ENCODE measurements at places on chromosomes 13 and 19. TPM values are rescaled to one million over a fixed set of nuclear protein-coding genes. Genes with fewer than 3 reads are reported as not detected.

- no peaks in the 10 kb centered on the region for H3K27me3 ChIP-seq
- H3K4me1 ChIP-seq: peaks cover 1% of the 10 kb centered on the region
- DNase-seq: no peak
These were observed 131.8 kb downstream of the IRS2 start for GRCh38 chr13:109654341-109655205.

GRCh38 chr19:19749117-19749907 is 16.4 kb upstream of the ZNF14 start:
- no peak overlapping the region for H3K27ac ChIP-seq
- H3K4me3 ChIP-seq: no peak overlapping the region
- no peaks in the 10 kb centered on the region for H3K4me1 ChIP-seq
- H3K27me3 ChIP-seq: no peaks in the 10 kb centered on the region
- DNase-seq: no peak

DNA sequence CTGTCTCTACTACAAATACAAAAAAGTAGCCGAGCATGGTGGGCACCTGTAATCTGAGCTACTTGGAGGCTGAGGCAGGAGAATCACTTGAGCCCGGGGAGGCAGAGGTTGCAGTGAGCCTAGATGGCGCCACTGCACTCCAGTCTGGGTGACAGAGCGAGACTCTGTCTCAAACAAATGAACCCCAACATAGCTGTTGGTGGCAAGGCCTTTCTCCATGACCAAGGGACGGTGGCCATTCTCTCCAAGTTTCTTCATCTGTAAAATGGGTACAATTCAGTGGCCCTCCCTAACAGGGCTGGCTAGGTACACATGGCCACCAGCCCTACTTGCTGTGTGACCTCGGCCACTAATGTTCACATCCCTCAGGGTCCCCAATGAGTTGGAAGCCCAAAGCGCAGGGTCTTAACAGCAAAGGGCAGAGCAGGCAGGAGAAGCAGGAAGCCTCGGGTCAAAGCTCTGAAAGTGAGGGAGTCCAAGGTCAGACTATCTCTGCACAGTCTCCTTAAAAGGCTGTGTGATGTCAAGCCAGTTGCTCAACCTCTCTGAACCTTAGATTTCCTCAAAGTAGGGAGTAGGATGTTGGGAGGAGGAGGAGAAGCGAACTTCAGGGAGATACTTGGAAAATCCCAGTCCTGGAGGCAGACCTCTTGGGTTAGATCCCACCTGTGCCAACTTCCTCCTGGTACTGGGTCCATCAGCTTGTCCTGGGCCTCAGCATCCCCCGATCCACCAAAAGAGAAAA is 2.7 kb downstream of the JUND start:
- peak overlapping the region; percentile 82 for H3K4me3 ChIP-seq
- H3K4me1 ChIP-seq: peaks cover 33% of the 10 kb centered on the region
- H3K27ac ChIP-seq: no peak overlapping the region
- no peak for DNase-seq
- no peaks in the 10 kb centered on the region for H3K36me3 ChIP-seq
- H3K27me3 ChIP-seq: no peaks in the 10 kb centered on the region

GRCh38 chr19:13995878-13996765 is 10.0 kb downstream of the RFX1 start:
- no peak overlapping the region for H3K27ac ChIP-seq
- H3K4me3 ChIP-seq: no peak overlapping the region
- H3K36me3 ChIP-seq: peaks cover 21% of the 10 kb centered on the region
- no peak for DNase-seq

Gene NLRP9
- total RNA-seq: not detected

DNA sequence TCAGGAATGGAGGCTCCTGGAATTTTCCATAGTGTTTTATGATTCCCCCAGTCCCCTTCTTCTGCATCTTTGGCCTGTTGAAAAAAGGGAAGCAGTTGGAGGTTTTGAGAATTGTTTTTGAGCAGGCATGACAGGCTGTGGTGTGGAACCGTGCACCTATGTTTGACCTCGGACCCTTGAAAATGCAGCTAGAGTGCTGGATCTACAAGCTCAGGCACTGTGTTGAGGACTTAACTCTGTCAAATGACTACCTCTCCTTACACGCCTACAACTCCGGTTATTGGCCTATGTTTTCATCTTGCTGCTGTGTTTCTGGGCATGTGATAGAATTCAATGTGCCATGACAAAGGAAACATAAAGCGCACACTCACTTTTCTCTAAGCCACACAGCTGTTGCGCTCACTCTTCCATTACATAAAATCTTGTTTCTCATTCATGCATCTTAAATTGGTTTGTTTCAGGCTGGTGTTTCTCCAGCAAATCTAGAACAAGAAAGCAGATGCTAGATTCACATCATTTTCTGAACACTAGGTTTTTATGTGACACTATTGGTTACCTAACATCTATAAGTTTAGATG is 616.6 kb downstream of the FGF9 start:
- DNase-seq: no peak
- no peaks in the 10 kb centered on the region for H3K36me3 ChIP-seq
- H3K27ac ChIP-seq: no peak overlapping the region
- no peaks in the 10 kb centered on the region for H3K4me1 ChIP-seq
- no peaks in the 10 kb centered on the region for H3K27me3 ChIP-seq
- H3K4me3 ChIP-seq: no peak overlapping the region

Gene SHC2
- not detected for total RNA-seq

DNA sequence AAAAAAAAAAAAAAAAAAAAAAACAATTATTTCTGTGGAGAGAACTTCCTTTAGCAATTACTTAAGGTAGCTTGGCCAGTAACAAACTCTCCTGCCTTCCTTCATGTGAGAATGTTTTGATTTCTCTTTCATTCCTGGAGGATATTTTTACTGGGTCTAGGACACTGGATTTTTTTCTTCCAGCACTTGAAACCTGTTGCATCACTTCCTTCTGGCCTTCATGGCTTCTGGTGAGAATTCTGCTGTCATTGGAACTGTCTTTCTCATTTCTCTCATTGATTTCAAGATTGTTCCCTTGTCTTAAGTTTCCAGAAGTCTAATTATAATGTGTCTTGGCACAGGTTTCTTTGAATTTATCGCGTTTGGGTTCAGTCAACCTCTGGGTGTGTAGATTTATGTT is 19.3 kb upstream of the RAB20 start:
- no peak overlapping the region for H3K27ac ChIP-seq
- DNase-seq: no peak
- H3K4me3 ChIP-seq: no peak overlapping the region
- no peaks in the 10 kb centered on the region for H3K36me3 ChIP-seq
- no peaks in the 10 kb centered on the region for H3K4me1 ChIP-seq

- H3K4me3 ChIP-seq: no peak overlapping the region
- H3K36me3 ChIP-seq: 0 out of 2 replicates have a peak, but pooled peaks cover 5% of the 10 kb centered on the region
- H3K4me1 ChIP-seq: no peaks in the 10 kb centered on the region
- DNase-seq: peak; percentile 65
- H3K27me3 ChIP-seq: no peaks in the 10 kb centered on the region
These were observed 82.9 kb downstream of the PDS5B start for GRCh38 chr13:32669030-32669646.

DNA sequence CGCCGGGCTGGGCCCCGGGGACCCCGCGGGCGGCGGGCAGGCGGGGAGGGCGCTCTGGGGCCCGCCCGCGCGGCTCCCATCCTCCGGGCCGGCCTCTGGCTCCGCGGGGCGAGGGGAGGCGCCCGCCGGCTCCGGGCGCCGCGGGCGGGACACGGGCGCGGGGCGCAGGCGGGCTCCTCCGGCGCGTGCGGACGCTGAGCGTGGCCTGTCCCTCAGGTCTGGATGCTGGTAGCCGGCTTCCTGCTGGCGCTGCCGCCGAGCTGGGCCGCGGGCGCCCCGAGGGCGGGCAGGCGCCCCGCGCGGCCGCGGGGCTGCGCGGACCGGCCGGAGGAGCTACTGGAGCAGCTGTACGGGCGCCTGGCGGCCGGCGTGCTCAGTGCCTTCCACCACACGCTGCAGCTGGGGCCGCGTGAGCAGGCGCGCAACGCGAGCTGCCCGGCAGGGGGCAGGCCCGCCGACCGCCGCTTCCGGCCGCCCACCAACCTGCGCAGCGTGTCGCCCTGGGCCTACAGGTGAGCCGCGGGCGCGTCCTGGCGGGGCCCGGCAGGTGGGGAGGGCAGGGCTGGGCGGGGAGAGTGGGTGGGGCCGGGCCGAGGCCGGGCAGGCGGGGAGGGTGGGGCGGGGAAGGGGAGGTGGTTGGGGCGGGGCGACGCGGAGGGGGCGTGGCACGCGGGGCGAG is 420 bp downstream of the IL17D start:
- no peaks in the 10 kb centered on the region for H3K27me3 ChIP-seq
- peak; percentile 94 for DNase-seq

DNA sequence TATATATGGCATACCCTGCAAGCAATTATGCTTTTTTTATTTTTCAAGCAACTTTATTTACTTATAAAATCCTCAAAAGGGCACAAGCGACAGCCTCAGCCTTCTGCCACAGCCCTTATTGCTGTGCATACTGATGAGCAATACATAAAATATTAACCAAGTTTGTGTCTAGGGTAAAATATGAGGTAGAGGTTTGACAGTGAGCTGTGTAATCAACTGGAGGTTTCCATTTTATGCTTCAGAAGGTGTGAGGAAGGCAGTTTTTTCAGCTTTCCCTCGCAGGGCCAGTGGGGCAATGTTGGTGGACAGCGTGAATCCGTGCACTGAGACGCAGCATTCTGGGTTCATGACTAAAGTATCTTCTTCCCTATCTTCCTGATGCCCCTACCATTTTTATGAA is 310.4 kb downstream of the IRS2 start:
- H3K4me1 ChIP-seq: no peaks in the 10 kb centered on the region
- H3K36me3 ChIP-seq: no peaks in the 10 kb centered on the region
- DNase-seq: no peak
- no peak overlapping the region for H3K4me3 ChIP-seq
- no peaks in the 10 kb centered on the region for H3K27me3 ChIP-seq
- no peak overlapping the region for H3K27ac ChIP-seq

Gene VAV1
- total RNA-seq: 3.2 TPM

Gene KLK3
- total RNA-seq: not detected

DNA sequence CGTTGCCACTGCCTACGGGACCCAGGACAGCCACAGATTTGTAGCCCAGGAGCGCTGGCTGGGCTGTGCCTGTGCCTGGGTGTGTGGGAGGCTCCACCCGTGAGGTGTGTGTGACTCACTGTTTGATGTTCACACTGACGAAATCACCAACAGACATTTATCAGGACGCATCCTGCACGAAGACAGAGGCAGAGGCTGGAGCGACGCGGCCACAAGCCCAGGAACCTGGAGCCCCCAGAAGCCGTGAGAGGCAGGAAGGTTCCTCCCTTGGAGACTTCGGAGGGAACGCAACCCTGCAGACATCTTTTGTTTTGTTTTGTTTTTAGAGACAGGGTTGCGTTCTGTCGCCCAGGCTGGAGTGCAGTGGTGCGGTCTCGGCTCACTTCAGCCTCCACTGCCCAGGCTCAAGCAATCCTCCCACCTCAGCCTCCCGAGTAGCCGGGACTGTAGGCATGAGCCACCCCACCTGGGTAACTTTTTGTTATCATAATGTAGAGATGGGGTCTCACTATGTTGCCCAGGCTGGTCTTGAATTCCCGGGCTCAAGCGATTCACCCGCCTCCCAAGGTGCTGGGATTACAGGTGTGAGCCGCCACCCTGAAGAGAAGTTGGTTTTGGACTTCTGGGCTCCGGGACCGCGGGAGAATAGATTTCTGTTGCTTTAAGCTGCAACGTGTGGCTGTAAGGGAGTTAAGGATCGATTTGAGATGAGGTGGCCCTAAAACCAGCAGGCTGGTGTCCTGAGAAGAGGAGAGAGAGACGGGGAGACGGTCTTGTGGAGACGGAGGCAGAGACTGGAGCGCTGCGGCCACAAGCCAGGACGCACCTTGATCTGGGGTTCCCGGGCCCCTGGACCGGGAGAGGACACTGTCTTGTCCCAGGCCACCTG is 24.9 kb upstream of the WDR18 start:
- H3K36me3 ChIP-seq: no peaks in the 10 kb centered on the region
- no peaks in the 10 kb centered on the region for H3K27me3 ChIP-seq
- peaks cover 14% of the 10 kb centered on the region for H3K4me1 ChIP-seq

DNA sequence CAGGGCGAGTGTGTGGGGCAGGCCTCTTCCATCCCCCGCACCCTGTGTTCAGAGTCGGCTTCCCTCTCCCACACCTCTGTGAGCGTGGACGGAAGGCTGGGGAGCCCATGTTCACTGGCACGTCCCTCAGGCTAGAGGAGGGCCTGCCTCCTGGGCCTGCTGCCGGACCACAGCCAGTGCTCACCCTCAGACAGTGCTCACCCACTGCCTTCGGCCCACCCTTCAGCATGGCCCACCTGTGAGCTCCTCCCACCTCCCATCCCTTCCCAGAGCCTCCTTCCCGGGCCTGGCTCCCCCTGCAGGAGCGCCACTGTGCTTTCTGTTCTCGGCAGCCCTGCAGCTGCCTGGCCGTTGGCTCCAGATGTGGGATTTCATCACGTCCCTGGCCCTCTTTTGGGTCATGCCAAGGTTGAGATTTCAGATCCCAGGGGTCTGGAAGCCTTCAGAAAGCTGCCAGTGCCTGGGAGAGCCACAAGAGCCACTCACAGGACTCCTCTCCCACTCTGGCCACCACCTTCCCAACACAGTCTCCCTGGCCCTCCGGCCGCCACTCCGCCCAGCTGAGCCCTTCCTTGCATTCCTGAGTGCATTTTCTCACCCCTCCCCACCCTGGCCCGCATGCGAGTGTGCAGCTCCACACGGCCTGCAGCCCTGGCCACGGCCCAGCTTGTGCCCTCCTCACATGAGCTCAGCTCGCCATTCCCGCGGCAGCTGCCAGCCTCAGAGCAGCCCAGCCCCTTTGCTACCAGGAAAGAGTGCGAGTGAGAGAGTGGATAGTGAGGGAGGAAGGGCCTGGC is 25.3 kb downstream of the CAPN12 start:
- DNase-seq: no peak
- H3K4me3 ChIP-seq: no peak overlapping the region
- H3K27ac ChIP-seq: peak overlapping the region; percentile 21
- no peaks in the 10 kb centered on the region for H3K4me1 ChIP-seq
- no peaks in the 10 kb centered on the region for H3K27me3 ChIP-seq

Gene FXYD1
- total RNA-seq: not detected

Gene ATCAY
- total RNA-seq: not detected

Gene FCGBP
- 0.52 TPM for total RNA-seq

DNA sequence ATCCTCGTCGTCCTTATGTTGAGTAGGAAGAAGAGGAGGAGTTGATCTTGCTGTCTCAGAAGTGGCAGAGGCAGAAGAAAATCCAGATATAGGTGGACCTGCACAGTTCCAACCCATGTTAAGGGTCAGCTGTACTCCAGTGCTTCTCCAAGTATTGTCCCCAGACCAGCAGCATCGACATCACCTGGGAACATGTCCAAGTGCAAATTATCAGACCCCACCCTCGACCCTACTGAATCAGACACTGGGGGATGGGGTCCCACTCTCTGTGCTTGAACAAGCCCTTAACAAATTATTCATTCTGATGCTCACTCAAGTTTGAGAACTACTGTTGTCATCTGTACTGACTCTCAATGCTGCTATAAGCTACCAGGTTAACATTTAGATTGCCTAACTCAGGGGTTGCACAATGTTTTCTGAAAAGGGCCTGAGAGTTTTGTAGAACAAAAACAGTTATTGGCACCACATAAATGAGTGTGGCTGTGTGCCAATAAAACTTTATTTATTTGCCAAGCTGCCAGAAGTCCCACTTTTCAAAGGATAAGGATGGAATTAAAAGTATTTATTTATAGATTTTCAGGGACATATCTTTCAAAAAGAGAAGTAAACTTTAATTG is 226.7 kb upstream of the IPO5 start:
- no peak overlapping the region for H3K4me3 ChIP-seq
- no peak overlapping the region for H3K27ac ChIP-seq
- DNase-seq: no peak
- H3K36me3 ChIP-seq: no peaks in the 10 kb centered on the region

- H3K27ac ChIP-seq: no peak overlapping the region
- H3K4me1 ChIP-seq: no peaks in the 10 kb centered on the region
- peaks cover 45% of the 10 kb centered on the region for H3K36me3 ChIP-seq
- no peaks in the 10 kb centered on the region for H3K27me3 ChIP-seq
- H3K4me3 ChIP-seq: no peak overlapping the region
- no peak for DNase-seq
These were observed 15.7 kb downstream of the ZNF627 start for GRCh38 chr19:11612816-11613511.

Gene ZNF677
- total RNA-seq: 14.1 TPM

Data from PC-3 (cell line).